Activated naive CD4-positive, alpha-beta T cell treated with anti-CD3 and anti-CD28 coated beads for 36 hours (primary cell): ENCODE measurements at places on chromosomes 5 and 9. TPM values are rescaled to one million over a fixed set of nuclear protein-coding genes. Genes with fewer than 3 reads are reported as not detected.

TRIM41 gene
- total RNA-seq = 36.5 TPM

- no peak for DNase-seq
Measured at GRCh38 chr5:16450163-16450562, 15.4 kb downstream of the ZNF622 start.

DNA sequence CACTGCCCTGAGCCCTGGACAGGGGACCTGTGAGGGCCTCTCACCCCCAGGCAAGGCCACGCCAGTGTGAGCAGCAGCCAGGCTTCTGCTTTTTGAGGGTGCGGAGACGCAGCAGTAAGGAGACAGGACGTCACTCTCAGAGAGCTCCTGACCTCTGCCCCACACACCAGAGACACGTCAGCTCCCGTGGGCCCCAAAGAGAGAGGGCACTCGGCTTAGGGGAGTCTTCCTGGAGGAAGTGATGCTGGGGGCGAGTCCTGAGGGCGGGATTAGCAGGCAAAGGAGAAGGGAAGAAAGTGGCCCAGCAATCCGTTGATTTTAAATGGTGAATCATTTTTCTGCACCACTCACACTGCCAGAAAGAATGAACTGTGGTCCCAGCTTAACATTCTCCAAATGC is 24.0 kb upstream of the SLC9A3 start:
- no peak for DNase-seq

GRCh38 chr5:143182901-143183820 is 220.3 kb downstream of the NR3C1 start:
- peak; percentile 73 for DNase-seq

CERT1 gene
- 18.5 TPM for total RNA-seq

DNA sequence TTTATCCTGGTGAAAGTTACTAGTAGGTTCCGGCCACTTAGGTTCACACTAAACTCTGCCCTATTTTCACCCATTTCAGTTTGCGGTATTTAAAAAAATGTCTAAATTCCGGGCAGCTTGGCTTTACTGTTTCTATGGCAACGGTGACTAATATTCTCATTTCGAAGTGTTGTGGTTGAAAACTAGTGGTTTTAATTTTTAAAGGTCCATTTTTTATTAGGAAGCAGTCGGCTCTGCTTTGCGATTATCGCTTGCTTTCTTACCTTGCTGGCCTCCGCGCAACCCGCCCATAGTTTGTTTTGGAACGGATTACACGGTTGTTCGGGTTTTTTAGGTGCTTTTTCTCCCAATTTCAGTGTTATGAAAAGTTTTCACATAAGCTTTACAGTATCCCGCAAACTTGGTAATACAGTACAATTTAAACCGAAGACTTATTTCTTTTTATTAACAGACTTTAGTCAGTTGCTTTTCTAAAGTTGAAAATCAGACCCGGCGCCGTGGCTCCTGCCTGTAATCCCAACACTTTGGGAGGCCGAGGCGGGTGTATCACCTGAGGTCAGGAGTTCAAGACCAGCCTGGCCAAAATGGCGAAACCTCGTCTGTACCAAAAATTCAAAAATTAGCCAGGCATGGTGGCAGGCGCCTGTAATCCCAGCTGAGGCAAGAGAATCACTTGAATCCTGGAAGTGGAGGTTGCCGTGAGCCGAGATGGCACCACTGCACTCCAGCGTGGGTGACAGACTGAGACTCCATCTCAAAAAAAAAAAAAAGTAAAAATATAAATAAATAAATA is 1.6 kb downstream of the KDM4C start:
- DNase-seq = peak; percentile 30
